ENCODE measurements at places on chromosomes 6 and 20. TPM values are rescaled to one million over a fixed set of nuclear protein-coding genes. Genes with fewer than 3 reads are reported as not detected.
A peak's percentile ranks its signal among the peaks of the same experiment; 100 is the strongest.

RIPOR3 gene
- 9.3 TPM for polyA plus RNA-seq

OR2H2 gene
- 0.03 TPM for polyA plus RNA-seq

SGK2 gene
- 21.9 TPM for polyA plus RNA-seq

PDE10A gene
- polyA plus RNA-seq: 2.7 TPM

GSTA3 gene
- polyA plus RNA-seq: 0.12 TPM

GLP1R gene
- 0.84 TPM for polyA plus RNA-seq

TPD52L1 gene
- 53.4 TPM for polyA plus RNA-seq

DNA sequence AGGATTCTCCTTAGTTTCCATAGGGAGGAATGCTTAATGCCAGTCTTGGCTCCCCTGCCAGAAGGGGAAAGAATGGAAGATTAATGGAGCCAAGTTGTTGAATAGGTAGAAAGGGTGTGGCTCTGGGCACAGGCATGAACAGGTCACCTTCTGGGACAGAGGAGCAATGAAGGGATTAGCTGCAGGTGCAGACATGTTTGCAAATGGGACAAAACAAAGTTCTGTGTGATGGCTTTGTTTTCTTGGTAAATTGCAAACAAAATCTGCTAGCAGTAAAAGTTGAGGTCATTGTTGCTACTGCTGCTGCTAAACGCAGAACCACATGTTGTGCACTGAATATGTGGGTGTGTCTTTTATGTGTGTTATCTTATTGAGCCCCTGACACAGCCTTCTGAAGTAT, 93.3 kb downstream of the PERP start:
- no peaks in the 10 kb centered on the region for H3K4me1 ChIP-seq
- no peaks in the 10 kb centered on the region for H3K36me3 ChIP-seq
- H3K4me3 ChIP-seq: no peak overlapping the region
- H3K27me3 ChIP-seq: no peaks in the 10 kb centered on the region

- no peaks in the 10 kb centered on the region for H3K4me1 ChIP-seq
- H3K27ac ChIP-seq: no peak overlapping the region
- no peaks in the 10 kb centered on the region for H3K36me3 ChIP-seq
- H3K4me3 ChIP-seq: no peak overlapping the region
Measured at GRCh38 chr6:33112148-33112547, 36.4 kb downstream of the HLA-DPB1 start.

DNA sequence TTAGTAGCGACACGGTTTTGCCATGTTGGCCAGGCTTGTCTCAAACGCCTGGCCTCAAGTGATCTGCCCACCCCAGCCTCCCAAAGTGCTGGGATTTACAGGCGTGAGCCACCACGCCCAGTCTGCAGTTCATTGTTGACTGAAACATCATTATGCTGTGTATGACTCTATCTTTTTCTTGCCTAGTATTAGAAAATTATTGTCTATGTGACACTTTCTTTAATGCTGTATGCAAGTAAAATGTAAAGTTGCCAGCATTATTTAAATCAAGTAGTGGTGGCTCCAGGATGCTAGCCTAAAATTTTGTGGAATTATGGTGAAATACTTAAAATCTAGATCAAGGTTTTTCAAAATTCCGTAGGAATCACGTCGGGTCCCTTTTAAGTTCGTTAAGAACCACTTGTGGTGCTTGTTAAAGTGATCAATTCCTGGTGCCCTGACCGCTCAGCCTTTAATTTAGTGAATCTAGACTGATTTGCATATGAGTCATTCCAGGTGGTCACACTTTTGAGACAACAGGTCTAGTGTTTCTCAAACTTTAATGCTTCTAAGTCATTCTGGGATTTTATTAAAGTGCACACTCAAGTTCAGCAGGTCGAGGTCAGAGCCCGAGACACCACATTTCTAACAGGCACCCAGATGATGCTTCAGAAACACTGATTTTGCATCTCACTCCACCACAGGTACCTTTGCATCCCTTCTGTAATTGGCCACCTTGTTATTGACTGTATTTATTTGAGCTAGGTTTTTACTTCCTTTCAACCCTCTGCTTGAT, 132.6 kb upstream of the MTHFD1L start:
- no peaks in the 10 kb centered on the region for H3K4me1 ChIP-seq
- no peak overlapping the region for H3K27ac ChIP-seq
- H3K27me3 ChIP-seq: no peaks in the 10 kb centered on the region
- DNase-seq: no peak

- DNase-seq: no peak
- peaks cover 38% of the 10 kb centered on the region for H3K4me1 ChIP-seq
- H3K4me3 ChIP-seq: no peak overlapping the region
- H3K27ac ChIP-seq: peak overlapping the region; percentile 66
Measured at GRCh38 chr20:19098806-19099578, 113.5 kb upstream of the SLC24A3 start.

GRCh38 chr20:21808863-21809664, 103.6 kb downstream of the PAX1 start:
- no peaks in the 10 kb centered on the region for H3K4me1 ChIP-seq
- H3K4me3 ChIP-seq: no peak overlapping the region
- no peaks in the 10 kb centered on the region for H3K36me3 ChIP-seq
- H3K27ac ChIP-seq: no peak overlapping the region

DNA sequence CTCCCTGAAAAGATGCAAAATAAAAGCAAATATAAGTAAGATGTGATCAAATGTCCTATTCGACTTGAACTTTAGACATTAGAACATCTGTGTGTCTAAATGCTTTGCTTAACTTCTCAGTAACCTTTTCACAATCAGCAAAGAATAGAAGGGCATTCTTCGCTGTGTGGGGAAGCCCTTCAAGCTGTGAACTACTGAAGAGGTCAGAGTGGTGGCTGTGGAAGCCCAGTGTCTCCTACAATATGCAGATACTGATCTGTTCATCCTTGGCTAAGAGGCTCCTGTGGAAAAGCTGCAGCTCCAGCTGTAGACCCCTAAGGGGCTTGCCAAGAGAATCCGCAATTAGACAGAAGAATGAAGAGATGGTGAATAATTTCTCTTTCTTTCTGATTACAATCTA, 400.3 kb upstream of the SASH1 start:
- H3K4me3 ChIP-seq: no peak overlapping the region
- no peaks in the 10 kb centered on the region for H3K27me3 ChIP-seq

- H3K27me3 ChIP-seq: peaks cover 73% of the 10 kb centered on the region
- DNase-seq: peak; percentile 90
- H3K4me1 ChIP-seq: peaks cover 40% of the 10 kb centered on the region
- peak overlapping the region; percentile 36 for H3K27ac ChIP-seq
- peak overlapping the region; percentile 53 for H3K4me3 ChIP-seq
Measured at GRCh38 chr6:3231247-3232016, 4.0 kb upstream of the TUBB2B start.

GRCh38 chr6:100620085-100620840, 155.5 kb upstream of the SIM1 start:
- no peaks in the 10 kb centered on the region for H3K27me3 ChIP-seq
- no peak overlapping the region for H3K4me3 ChIP-seq
- no peak overlapping the region for H3K27ac ChIP-seq

- peaks cover 6% of the 10 kb centered on the region for H3K4me1 ChIP-seq
- H3K27me3 ChIP-seq: peaks cover 40% of the 10 kb centered on the region
- H3K4me3 ChIP-seq: no peak overlapping the region
- no peak for DNase-seq
- no peaks in the 10 kb centered on the region for H3K36me3 ChIP-seq
- no peak overlapping the region for H3K27ac ChIP-seq
Measured at GRCh38 chr6:90290811-90291420, 5.7 kb downstream of the BACH2 start.

DNA sequence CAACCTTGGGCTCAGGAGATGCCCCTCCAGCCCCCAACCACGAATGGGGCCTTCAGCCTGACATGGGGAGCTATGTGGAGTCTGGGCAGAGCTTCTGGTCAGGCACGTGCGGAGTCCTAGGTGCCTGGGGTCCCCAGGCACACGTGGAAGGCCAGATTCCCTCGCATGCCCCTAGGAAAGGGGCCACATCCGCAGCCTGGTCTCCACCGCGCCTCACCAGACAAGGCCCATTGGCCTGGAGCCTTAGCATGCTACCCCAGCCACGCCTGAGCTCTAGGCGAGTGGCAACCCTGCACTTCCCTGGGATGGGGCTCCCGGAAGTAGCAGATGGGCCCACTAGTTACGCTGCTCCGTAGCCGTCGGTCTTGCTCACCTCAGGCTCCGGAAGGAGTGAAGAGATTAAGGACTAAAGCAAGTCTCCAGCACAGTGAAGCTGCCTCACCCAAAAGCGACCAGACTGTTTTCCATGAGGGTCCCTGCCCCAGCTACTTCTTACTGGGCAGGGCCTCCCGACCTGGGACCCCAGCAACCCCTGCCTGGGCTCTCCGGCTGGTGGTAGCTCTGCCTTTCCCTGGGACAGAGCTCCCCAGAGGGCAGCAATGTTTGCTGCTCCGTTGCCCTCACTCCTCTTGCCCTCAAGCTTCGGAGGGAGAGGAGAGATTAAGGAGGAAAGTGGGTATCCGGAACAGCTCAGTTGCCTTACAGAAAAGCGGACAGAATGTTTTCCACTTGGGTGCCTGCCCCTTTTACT, 93.2 kb upstream of the IMPG1 start:
- H3K4me1 ChIP-seq: no peaks in the 10 kb centered on the region
- no peaks in the 10 kb centered on the region for H3K36me3 ChIP-seq
- no peak overlapping the region for H3K4me3 ChIP-seq
- H3K27me3 ChIP-seq: no peaks in the 10 kb centered on the region

DNA sequence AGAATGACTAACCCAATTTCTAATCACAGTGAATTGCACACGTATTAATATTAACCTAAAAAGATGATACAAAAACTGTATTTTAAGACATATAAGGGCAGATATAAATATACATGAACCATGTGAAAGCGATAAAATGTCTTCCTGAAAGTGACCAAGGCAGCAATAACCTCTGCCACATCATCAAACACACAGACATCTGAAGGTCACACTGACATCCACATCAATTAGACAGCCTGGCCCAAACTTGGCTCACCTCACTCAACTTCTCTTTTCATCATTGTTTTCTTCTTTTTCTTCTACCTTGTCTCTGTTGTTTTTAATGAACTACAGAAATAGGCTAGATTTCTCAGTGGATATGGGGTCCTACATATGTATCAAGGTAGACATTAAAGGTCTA, 128.5 kb downstream of the TRDN start:
- H3K4me1 ChIP-seq: no peaks in the 10 kb centered on the region
- H3K27me3 ChIP-seq: no peaks in the 10 kb centered on the region
- H3K36me3 ChIP-seq: no peaks in the 10 kb centered on the region
- no peak overlapping the region for H3K4me3 ChIP-seq

DNA sequence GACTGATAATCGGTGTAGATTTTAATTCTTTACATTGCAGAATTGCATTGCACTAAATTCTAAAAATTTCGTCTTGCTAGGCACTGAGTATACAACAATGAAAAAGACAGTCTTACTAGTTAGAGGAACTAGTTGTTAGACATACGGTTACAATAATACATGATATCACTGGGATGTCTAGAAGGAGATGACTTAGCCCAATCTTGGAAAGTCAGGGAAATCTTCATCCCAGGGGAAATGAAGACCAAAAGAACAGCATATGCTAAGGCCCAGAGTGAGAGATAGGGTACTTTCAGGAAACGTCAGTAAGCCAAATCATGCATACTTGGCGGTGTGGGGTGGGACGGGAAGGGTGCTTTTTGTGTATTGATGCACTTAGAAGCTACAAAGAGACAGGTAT, 901 bp downstream of the CEP57L1 start:
- no peaks in the 10 kb centered on the region for H3K36me3 ChIP-seq
- H3K4me3 ChIP-seq: peak overlapping the region; percentile 96
- H3K27ac ChIP-seq: peak overlapping the region; percentile 99

GRCh38 chr6:126064748-126065401, 78.5 kb downstream of the TRMT11 start:
- H3K27ac ChIP-seq: no peak overlapping the region
- no peak overlapping the region for H3K4me3 ChIP-seq
- H3K36me3 ChIP-seq: peaks cover 5% of the 10 kb centered on the region
- peak; percentile 9 for DNase-seq
- no peaks in the 10 kb centered on the region for H3K27me3 ChIP-seq
- no peaks in the 10 kb centered on the region for H3K4me1 ChIP-seq

DNA sequence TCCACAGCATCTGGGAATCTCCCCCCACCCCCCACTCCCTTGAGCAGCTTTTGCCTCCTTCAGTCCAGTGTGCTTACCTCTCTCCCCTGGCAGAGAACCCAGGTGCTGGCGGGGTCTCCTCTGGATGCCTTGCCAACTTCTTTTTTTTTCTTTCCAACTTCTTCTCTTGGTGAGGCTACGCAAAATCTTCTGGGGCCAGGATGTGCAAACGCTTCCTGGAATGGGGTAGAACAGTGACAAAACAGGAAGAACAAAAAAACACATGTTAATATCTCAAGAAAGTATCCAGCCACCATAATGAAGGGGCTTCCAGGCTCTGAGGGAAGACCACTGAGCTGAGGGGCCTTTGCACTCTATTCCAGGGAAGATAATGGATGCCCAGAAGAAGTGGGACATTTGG, 53.9 kb upstream of the DDR1 start:
- H3K4me3 ChIP-seq: no peak overlapping the region
- no peak for DNase-seq
- no peak overlapping the region for H3K27ac ChIP-seq
- peaks cover 6% of the 10 kb centered on the region for H3K4me1 ChIP-seq

- DNase-seq: peak; percentile 29
- H3K27ac ChIP-seq: peak overlapping the region; percentile 6
- H3K4me1 ChIP-seq: peaks cover 11% of the 10 kb centered on the region
- no peaks in the 10 kb centered on the region for H3K36me3 ChIP-seq
Measured at GRCh38 chr20:57748601-57749130, 38.9 kb upstream of the PMEPA1 start.

GRCh38 chr6:114580882-114581281, 238.1 kb upstream of the HS3ST5 start:
- no peak for DNase-seq
- H3K4me3 ChIP-seq: no peak overlapping the region
- H3K27me3 ChIP-seq: no peaks in the 10 kb centered on the region
- H3K36me3 ChIP-seq: no peaks in the 10 kb centered on the region
- H3K4me1 ChIP-seq: no peaks in the 10 kb centered on the region

DNA sequence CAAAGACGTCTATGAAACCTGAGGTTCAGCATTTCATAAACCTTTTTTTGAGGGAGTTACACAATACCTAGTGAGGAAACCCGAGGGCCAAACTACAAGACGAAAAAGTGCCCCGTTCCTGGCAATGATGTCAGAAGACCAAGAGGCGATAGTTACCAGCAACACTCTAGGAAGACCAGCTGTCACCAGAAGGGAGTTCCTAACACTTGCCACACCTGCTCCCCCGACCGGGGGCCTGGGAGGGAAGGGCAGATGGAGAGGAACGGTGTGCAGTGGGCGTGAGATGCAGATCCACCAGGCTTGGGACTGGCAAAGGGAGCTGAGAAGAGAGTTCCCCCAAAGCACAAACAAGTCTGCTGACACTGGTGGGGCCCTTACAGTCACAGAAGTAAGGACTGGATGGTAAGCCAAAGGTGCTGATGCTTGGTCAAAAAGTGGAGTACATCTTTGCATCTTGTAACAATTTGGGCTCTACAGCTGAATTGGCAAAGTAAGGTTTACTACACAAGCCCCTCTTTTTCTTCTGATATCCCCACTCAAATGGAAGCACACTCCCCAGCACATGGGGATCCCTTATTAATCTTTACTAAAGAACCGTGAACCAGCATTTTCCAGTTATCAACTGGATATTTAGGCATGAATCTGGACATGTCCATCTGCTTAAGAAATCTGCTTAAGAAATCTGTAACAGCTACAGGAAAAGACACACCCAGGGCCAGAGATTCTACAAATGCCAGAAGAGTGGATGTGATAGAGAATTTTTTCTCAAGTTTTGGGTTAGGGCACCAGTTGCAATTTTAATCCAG, 38.5 kb downstream of the PANK2 start:
- no peak overlapping the region for H3K27ac ChIP-seq
- peaks cover 7% of the 10 kb centered on the region for H3K4me1 ChIP-seq
- H3K4me3 ChIP-seq: no peak overlapping the region
- H3K36me3 ChIP-seq: peaks cover 24% of the 10 kb centered on the region
- no peaks in the 10 kb centered on the region for H3K27me3 ChIP-seq

- H3K4me1 ChIP-seq: no peaks in the 10 kb centered on the region
- no peaks in the 10 kb centered on the region for H3K27me3 ChIP-seq
- H3K27ac ChIP-seq: no peak overlapping the region
- H3K36me3 ChIP-seq: no peaks in the 10 kb centered on the region
- no peak for DNase-seq
Measured at GRCh38 chr20:38386004-38386403, 39.7 kb downstream of the LBP start.
